ENCODE measurements at places on chromosomes 3 and 15. TPM values are rescaled to one million over a fixed set of nuclear protein-coding genes. Genes with fewer than 3 reads are reported as not detected.
A peak's percentile ranks its signal among the peaks of the same experiment; 100 is the strongest.

Gene PRSS50
- total RNA-seq, result not detected

GRCh38 chr3:127835993-127836882, 13.9 kb upstream of the MGLL start:
- no peak for DNase-seq

DNA sequence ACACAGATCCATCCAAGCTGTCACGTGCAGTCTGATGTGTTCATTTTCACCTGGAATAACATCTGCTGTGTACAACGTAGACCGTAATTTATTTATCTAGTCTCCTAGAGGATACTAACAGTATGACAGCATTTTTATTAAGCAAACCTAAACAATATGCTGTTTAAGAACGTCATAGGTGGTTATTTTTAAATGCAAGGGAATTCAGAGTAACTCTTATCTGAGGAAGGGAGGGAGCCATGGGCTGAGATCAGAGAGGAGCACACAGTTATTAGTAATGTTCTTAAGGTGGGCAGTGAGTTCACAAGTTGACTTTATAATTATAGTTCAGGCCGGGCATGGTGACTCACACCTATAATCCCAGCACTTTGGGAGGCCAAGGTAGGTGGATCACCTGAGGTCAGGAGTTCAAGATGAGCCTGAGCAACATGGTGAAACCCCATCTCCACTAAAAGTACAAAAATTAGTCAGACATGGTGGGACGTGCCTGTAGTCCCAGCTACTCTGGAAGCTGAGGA, 193.6 kb downstream of the UACA start:
- peak; percentile 6 for DNase-seq

Gene SKOR1
- 0.05 TPM for total RNA-seq

- DNase-seq, result peak; percentile 54
Measured at GRCh38 chr3:101685870-101686307, 629 bp downstream of the RPL24 start.
